Progenitor cell of endocrine pancreas (in vitro differentiated cells): ENCODE measurements at places on chromosomes 5 and 9. TPM values are rescaled to one million over a fixed set of nuclear protein-coding genes. Genes with fewer than 3 reads are reported as not detected.
A peak's percentile ranks its signal among the peaks of the same experiment; 100 is the strongest.

The EGR1 gene
- total RNA-seq = 49.5 and 56.2 TPM in 2 replicates

- no peak for DNase-seq
These were observed 11.1 kb downstream of the NIPSNAP3B start for GRCh38 chr9:104774831-104775573.

DNA sequence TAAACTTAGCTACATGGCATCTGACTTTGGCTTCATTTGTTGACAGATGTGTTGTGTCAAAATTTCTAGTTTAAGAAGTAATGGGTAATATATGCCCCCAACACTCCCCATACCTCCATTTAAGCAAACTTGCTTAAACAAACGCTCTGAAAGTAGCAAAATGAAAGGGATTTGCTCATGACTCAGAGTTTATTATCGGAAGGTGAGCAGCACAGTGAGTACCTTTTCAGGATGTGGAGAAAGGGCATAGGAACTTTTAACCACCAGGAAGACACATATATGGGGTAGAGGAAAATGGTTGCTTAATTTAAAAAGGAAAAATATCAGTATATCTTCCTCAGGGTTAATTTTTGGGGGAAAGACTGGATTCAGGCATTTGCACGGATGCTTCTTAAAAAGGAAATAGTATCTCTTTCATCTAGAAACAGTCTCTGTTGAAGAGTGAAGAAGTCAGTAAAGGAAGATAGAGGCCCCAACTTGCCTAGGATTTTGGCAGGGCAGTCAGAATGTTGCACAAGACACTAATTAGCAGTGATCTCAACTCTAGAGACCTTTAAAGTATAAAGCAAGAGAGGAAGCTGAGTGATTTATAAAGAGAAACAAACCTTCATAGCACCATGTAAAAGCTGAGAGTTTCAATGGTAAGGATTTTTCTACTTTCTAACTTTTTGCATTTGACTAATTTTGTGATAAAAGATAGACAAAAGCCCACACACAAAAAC is 155.1 kb downstream of the TRIO start:
- no peak for DNase-seq

The C9 gene
- total RNA-seq = not detected in 2 replicates

The FOXD4L3 gene
- 0.36 and 0.44 TPM in 2 replicates for total RNA-seq

GRCh38 chr5:134083517-134083916 is 31.0 kb upstream of the TCF7 start:
- DNase-seq = no peak

GRCh38 chr9:8732367-8733075 is 932.9 kb upstream of the DMAC1 start:
- no peak for DNase-seq

DNA sequence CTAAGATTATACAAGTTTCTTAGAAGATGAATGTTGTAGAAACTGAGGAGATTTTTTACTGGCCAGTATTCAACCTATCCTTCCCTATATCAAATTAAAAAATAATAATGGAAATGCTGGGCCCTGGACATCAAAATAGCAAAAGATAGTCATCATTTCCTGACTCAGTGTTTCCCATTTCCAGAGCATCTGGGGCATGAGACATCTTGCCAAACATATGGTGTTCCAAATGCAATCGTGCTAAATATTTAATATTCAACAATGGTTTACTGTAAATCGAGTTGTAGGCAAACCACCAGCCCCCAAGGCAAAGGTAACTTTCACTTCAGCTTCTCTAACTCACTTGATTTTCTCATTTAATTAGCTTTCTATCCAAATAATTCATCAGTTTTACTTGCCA is 152.9 kb downstream of the FRMD3 start:
- no peak for DNase-seq

The MOB3B gene
- 15.3 and 15.4 TPM in 2 replicates for total RNA-seq

GRCh38 chr5:149381986-149382338 is 2.9 kb upstream of the IL17B start:
- peak; percentile 76 for DNase-seq

DNA sequence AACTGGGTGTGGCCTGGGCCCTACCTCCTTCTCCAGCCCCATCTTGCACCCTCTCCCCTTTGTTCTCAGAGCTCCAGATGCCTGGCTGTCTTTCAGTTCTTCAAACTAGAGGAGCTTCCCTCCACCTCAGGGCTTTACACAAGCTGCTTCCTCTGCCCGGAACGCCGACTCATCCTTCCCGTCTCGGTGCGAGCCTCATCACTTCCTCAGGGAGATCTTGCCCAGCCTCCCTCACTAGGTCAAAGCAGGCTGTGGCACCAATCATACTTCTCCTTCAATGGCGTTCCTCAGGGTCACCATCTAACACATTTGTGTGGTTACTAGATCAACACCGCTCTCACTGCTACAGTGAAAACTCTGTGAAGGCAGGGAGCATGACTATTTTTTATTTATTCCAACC is 56.2 kb upstream of the ZSWIM6 start:
- DNase-seq = no peak

The PCDHB13 gene
- 6.8 and 7.4 TPM in 2 replicates for total RNA-seq
